ENCODE measurements at places on chromosomes 2 and 18.

DNA sequence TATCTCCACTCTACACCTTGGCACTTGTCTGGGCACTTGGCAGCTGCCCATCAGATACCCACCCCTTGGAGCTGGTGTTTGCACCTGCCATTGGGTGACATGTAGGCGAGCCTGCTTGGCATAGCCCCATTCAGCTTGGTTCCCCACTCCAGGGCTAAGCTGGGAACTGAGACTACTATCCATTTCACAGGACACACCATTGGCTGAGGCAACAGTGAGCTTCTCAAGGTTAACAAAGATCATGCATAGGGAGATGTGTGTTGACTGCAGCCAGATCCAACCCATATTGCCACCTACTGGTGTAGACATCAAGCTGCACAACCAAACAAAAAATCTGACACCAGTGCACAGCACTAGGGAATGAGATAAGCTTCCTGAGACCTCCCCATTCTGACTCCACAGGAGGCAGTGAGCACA is 1389.8 kb upstream of the TMEFF2 start:
- ATAC-seq: peak; percentile 73

- ATAC-seq: no peak
Observed at GRCh38 chr2:24304631-24305030, 55.7 kb downstream of the ITSN2 start.

DNA sequence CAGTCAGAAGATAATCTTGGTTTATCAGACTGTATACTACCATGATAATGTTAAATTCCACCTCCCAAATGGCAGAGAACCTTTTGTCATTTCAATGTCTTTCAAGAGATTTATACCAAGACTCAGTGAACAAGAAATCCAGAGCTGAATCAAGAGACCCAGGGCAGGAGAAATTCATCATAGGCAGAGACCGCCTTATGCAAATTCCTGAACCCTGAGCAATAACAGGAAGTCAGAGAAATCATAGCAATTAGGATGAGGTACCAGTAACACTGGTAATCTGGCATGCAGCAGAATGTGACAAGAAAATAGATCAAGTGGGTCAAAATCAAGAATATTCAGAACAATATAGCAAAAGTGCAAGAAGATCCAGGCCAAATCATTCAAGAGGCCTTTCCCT is 412.4 kb upstream of the LRATD1 start:
- no peak for ATAC-seq

GRCh38 chr2:180474716-180475115 is 467.6 kb upstream of the CWC22 start:
- ATAC-seq: no peak

- ATAC-seq: no peak
Observed at GRCh38 chr2:195317550-195317949, 339.5 kb upstream of the SLC39A10 start.

GRCh38 chr2:40213619-40214018 is 238.3 kb downstream of the SLC8A1 start:
- no peak for ATAC-seq

DNA sequence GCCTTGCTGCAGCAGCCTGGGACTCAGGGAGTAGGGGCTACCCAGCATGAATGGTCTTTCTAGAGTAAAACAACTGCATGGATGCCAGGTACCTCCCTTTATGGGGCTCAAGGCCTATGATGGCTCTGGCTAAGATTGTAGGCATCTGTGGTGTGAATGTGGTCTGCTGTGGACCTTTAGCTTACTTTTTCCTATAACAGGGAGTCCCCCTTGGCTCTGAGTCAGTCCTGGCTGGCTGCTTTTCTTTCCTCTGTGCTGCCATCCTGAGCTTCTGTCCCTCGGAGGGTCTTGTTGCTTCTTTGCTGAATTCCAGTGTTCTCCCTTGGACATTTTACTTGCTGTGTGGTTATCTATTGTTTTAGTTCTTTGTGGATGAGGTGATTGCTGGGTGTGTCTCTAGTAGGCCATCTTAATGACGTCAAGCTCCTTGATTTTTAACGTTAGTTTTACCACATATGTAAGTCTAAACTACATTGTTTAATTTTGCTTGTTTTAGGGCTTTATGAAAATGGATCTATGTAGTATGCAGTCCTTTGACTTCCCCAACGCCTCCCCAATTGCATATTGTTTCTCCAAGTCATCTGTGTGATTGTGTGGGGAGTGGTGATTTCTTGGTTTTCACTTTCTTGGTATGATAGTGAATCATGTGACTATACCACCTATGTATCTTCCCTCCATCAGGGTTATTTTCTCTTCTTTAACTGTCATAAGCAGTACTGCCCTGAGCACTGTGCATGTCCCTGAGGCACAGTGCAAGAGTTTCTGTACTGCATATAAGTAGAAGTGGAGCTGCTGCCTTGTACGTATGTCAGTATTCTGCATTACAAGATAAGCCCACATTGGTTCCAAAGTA is 92.4 kb downstream of the NCK2 start:
- peak; percentile 91 for ATAC-seq

- ATAC-seq: no peak
Observed at GRCh38 chr2:157837851-157838441, 38.2 kb downstream of the ACVR1 start.

- ATAC-seq: no peak
Observed at GRCh38 chr2:238183821-238184220, 19.7 kb downstream of the ILKAP start.
